ENCODE measurements at places on chromosomes 5 and 9.
A peak's percentile ranks its signal among the peaks of the same experiment; 100 is the strongest.

GRCh38 chr9:88052321-88052965, 78.1 kb upstream of the CDK20 start:
- no peak for DNase-seq

- no peak for DNase-seq
These were observed 102.3 kb upstream of the PHYKPL start for GRCh38 chr5:178334861-178335260.

DNA sequence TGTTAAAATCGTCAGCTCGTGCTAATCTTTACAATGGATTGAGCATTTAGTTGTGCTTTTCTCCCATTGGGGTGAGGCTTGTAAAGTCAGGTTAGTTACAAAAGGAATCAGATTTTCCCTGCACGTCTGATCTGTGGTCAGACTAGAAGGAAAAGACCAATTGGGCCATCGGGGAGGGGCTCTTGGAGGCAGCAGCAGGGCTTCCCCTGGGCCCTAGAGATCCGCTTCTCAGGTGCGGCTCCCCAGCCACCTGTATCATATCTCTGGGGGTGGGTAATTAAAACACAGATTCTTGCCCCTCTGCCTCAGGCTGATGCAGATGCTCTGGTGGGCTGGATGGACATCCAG, 200.3 kb downstream of the HSPA4 start:
- no peak for DNase-seq

DNA sequence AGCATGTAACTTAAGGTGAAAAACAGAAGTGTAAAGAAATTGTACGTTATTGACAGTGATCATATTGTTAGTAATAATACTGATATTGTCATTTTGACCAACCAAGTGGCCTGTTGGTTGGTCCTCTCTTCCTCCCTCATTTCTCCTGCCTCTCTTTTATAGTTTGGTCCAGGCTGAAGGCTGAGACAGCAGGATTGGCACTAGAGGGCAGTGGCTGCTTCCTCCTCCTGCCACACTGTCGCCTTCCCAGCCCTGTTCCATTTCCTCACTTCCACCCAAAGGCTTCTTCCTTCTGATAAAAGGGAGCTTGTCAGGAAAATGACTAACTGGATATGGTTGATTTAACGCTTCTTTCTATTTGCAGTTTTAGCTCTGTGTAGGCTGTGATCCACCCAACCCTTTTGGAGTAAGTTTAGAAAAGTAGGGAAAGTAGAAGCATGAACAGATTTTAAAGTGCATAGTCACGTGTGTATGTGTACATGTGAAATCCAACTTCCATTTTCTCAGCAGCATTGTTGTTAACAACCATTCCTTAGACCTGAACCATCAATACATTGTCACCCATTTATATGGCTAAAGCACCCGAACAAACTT, 35.6 kb downstream of the PTCD2 start:
- peak; percentile 39 for DNase-seq

- DNase-seq, result no peak
These were observed 45.7 kb upstream of the HAND1 start for GRCh38 chr5:154523709-154524108.

DNA sequence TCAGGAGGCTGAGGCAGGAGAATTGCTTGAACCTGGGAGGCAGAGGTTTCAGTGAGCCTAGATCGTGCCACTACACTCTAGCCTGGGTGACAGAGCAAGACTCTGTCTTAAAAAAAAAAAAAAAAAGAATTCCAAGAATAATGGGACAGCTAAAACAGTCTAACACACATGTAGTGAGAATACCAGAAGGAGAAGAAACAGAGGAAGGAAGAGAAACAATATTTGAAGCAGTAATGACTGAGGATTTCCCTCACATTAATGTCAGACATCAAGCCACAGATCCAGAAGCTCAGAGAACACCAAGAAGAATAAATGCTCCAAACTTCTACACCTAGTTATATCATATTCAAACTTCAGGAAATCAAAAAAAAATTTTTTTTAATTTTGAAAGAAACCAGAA, 47.1 kb upstream of the EFNA5 start:
- DNase-seq, result no peak

DNA sequence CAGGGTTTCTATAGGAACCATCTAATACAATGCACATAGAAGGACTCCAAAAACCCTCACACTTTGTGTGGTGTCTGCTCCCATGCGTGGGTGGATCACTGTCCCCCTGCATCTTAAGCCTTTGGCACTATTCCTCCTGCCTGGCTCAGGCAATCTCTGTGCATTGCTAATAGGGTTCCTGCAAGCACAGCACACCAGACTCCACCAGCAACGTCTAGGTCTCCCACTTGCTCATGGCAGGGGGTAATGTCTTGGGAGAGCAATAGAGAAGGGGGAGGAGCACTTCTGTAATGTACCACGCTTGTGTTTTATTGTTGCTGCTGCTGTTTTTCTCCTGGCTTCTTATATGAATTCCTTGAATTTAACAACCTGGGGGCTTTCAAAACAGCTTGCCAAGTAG, 182.6 kb upstream of the GLRA1 start:
- DNase-seq, result no peak
